ENCODE measurements at places on chromosomes 1 and 21.

DNA sequence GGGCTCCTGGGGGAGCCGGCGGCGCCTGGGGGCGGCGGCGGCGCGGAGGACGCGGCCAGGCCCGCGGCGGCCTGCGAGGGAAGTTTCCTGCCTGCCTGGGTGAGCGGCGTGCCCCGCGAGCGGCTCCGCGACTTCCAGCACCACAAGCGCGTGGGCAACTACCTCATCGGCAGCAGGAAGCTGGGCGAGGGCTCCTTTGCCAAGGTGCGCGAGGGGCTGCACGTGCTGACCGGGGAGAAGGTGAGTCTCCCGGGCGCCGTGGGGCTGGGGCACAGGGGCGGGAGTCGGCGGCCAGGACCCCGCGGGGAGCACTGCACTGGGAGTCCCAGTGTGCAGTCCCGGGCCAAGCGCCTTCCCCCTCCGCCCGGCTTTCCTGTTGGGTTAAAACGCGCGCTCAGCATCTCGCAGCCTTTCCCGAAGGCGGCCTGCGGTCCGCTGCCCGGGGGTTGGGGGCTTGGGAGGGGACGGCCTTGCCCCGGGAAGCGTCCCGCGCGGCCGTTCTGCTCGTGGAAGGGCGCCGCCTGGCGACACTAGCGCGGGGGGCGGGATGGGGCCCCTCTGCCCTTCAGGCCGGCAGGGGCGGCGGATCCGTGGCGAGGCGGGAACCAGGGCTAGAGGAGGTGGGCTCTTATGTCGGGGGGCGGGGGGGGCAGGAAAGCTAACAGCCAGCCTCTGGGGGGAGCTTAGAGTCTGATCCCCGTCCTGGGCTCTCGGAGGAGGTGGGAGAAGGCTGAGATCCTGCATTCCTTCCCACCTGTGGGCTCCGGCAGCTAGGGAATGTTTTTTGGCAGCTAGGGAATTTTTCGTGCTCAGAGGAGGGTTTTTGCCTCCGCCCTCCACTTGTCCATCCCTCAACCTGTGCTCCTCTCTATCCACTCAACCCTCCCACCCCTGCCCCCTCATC is 1.1 kb downstream of the HUNK start:
- peak; percentile 55 for DNase-seq

DNA sequence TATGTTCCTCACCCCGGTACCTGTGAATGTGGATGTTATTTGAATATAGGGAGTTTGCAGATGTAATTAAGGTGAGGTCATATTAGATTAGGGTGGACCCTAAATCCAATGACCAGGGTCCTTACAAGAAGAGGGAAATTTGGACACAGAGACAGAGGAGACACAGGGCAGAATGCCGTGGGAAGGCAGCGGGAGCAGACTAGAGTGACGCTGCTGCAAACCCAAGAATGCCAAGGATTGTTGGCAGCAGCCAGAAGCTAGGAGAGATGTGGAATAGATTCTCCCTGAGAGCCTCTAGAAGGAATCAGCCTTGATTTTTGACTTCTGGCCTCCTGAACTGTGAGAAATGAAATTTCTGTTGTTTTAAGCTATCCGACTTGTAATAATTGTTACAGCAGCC is 53.6 kb downstream of the SPATA46 start:
- no peak for DNase-seq

DNA sequence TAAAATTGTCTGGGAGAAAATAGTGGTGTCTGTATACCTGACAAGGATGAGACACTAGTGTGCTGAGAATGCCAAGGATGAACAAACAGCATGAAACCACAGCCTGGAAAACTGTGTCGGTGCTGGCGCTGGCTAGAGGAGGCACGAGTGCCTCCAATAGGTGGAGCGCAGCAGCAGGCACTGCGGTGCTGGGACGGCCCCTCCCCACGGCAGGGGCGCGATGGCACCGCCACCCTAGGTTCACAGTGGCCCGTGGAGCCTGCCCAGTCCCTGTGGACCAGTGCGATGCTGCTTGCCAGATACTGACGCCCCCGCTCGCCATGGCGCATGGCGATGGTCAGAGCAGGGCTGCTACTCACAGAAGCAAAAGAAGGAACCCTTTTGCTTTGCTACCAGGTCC is 6.8 kb downstream of the CFAP410 start:
- DNase-seq = no peak

GRCh38 chr21:30674312-30674711 is 31.6 kb downstream of the KRTAP20-3 start:
- no peak for DNase-seq

DNA sequence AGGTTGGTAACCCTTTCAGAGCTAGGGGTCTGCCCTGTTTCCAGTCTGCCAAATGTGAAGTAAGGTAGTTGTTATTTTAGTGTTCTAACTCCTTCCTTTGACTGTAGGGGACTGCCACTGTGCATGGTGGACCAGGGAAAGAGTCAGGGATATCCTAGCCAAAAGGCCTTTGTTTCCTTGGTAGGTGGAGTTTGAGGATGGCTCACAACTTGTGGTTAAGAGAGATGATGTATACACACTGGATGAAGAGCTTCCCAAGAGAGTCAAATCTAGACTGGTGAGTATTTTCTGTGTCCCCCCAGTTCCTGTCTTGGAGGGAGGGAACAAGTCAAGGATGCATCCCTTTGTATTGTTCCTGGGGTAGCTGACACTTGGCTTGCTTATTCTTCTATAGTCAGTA is 3.5 kb upstream of the ST3GAL3 start:
- DNase-seq = no peak

DNA sequence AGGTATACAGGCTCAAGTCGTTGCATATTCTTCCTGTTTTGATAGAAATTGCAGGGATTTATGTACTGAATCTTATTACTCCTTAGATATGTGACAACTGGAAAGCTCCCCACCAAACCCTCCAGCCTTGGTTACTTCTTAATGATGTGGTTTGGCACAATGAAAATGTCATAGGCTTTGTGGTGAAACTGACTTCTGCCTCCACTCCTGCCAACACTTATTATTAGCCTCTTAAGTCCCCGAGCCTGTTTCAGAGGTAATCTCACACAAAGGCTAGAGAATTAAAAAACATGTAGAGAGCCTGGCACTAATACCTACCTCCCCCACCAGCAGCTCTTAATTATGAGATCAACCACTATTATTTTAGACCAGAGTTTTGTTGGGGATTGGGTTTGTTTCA is 4.2 kb downstream of the COX20 start:
- no peak for DNase-seq

DNA sequence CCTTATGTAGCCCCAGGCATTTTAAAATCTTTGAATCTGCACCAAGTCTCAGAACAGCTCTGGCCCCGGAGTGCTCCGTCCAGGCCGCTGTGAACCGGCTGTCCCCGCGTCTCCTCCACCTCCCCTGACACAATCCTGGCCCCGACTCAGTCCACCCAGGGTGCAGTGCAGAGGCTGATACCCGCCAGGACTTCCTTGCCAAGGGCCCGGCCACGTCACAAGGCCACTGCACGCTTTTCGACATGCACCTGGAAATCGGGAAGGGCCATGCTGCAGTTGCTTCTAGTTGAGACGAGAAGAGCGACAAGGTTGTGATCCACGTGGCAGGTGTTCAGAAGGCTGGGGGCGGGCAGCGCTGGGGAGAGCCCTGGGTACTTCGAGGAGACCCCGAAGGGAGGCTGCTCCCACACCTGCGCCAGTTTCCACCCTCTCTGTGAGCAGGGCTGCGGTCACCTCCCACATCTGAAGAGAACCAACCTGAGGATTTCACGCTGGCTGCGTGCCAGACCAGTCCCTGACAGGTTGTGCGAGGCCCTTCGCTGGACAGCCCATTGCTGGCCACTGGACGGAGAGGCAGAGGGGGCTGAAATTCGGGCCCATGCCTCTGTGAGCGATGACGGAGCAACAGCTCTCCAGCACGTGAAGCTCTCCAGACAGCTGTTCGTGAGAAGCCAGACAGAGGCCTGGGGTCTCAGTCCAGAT is 6.7 kb downstream of the VWA1 start:
- no peak for DNase-seq

DNA sequence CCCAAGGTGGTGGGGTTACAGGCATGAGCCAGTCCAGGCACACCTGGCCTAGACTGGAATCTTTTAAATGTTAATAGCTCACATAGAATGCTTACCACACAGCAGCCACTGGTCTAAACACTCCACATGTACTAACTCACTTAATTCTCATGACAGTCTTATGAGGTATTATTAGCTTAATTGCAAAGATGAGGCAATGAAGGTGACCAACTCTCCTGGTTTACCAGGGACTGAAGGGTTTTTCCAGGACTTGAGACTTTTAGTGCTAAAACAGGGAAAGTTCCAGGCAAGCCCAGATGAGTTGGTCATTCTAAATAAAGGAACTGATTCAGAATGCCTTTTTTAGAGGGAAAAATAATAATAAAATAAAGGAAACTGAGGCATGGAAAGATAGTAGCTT is 7.0 kb upstream of the STMN1 start:
- DNase-seq = no peak

- DNase-seq = no peak
Measured at GRCh38 chr1:62281922-62282555, 37.2 kb downstream of the KANK4 start.

GRCh38 chr1:36479505-36480051 is 3.1 kb downstream of the CSF3R start:
- DNase-seq = no peak

DNA sequence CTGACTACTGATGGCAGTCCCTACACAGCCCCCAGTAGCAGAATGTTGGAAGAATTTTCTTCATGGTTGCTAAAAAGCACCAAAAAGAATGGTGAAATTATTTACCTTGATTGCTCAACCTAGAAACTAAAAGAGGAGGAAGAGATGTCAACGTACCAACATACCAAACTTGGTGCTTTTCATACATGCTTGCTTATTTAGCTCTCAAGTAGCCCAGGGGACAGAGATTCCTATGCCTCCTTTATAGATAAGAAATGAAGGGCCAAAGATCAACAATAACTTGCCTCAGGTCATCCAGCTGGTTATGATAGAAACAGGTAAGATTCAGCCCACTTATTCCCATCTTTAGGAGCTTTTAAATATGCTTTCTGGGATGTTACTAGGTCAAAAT is 170.6 kb downstream of the PIGK start:
- DNase-seq = no peak

DNA sequence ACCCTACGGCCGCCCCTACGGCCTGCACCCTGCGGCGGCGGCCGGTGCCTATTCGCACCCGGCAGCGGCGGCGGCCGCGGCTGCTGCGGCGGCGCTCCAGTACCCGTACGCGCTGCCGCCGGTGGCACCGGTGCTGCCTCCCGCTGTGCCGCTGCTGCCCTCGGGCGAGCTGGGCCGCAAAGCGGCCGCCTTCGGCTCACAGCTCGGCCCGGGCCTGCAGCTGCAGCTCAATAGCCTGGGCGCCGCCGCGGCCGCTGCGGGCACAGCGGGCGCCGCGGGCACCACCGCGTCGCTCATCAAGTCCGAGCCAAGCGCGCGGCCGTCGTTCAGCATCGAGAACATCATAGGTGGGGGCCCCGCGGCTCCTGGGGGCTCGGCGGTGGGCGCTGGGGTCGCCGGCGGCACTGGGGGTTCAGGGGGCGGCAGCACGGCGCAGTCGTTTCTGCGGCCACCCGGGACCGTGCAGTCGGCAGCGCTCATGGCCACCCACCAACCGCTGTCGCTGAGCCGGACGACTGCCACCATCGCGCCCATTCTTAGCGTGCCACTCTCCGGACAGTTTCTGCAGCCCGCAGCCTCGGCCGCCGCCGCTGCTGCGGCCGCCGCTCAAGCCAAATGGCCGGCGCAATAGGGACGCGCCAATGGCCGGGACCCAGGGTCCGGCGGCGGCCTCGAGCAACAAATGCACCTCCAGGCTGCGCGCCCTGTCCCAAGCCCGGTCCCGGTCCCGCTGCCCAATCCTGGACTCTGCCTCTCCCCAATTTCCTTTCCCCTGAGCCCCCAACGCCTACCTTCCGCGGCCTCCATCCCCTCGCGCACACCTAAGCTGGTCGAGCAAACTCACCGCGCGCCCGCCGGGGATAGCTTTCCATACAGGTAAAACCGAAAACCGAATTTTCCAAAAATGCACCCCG is 1.8 kb downstream of the FOXD3 start:
- DNase-seq = peak; percentile 9

DNA sequence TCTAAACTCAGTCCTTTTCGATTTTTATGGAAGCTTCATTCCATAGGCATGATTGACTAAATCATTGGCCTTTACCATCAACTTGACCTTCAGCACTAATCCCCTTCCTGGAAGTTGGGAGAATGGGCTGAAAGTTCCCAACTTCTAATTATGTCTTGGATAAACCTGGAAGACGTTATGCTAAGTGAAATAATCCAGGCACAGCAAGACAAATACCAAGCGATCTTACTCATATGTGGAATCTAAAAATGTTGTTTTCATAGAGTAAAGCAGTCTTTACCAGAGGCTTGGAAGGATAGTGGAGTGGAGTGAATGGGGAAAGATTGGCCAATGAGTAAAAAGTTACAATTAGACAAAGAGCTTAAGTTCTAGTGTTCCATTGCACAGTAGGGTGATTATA is 1453.2 kb downstream of the PLA2G4A start:
- no peak for DNase-seq

GRCh38 chr1:3481836-3482375 is 27.4 kb downstream of the ARHGEF16 start:
- DNase-seq = no peak

GRCh38 chr21:26560612-26561011 is 12.5 kb downstream of the CYYR1 start:
- DNase-seq = no peak

GRCh38 chr1:200488375-200489165 is 78.7 kb upstream of the ZNF281 start:
- peak; percentile 35 for DNase-seq

- DNase-seq = peak; percentile 12
Measured at GRCh38 chr21:14825514-14825974, 239.3 kb downstream of the NRIP1 start.

- DNase-seq = no peak
Measured at GRCh38 chr1:192830595-192831246, 21.9 kb downstream of the RGS2 start.

GRCh38 chr21:36798491-36798890 is 99.6 kb downstream of the SIM2 start:
- DNase-seq = no peak

DNA sequence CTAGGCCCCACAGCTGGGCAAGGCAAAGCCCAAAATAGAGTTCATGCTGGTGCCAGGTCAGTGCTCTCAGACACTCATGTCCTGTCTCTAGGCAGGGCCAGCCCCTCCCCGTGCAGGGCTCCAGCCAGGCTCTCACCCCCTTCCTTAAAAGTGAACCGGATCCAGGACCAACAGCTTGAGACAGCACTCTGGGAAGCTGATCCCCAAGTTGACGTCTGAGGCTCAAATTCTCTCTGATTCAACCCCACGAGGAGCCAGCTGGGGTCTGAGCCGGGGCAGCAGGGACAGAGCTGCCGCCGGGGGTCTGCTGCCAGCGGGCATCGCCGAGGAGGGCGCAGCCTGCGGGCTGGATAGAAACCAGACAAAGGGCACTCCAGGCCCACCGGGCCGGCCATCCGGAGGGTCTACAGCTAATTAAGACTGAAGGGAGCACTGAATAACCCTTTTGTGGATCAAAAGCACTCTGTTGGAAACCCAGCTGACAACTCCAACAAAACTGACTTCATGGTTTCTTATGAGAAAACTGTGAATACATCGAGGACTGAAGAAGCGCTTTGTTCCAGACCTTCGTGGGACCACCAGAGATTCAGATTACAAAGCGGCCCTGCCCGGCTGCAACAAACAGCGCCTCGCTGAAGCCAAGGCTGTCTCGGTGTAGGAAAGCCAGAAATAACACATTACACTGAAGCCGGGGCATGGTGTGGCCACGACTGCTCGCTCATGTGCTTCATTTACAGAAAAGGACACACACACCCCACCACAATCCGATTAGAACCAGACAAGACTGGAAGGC is 95.8 kb downstream of the PSMG1 start:
- DNase-seq = no peak

GRCh38 chr1:19620786-19621185 is 23.3 kb upstream of the NBL1 start:
- no peak for DNase-seq

- no peak for DNase-seq
Measured at GRCh38 chr1:208254376-208254775, 10.2 kb upstream of the PLXNA2 start.
